Naive B cell (primary cell): ENCODE measurements at places on chromosomes 5 and 9.

DNA sequence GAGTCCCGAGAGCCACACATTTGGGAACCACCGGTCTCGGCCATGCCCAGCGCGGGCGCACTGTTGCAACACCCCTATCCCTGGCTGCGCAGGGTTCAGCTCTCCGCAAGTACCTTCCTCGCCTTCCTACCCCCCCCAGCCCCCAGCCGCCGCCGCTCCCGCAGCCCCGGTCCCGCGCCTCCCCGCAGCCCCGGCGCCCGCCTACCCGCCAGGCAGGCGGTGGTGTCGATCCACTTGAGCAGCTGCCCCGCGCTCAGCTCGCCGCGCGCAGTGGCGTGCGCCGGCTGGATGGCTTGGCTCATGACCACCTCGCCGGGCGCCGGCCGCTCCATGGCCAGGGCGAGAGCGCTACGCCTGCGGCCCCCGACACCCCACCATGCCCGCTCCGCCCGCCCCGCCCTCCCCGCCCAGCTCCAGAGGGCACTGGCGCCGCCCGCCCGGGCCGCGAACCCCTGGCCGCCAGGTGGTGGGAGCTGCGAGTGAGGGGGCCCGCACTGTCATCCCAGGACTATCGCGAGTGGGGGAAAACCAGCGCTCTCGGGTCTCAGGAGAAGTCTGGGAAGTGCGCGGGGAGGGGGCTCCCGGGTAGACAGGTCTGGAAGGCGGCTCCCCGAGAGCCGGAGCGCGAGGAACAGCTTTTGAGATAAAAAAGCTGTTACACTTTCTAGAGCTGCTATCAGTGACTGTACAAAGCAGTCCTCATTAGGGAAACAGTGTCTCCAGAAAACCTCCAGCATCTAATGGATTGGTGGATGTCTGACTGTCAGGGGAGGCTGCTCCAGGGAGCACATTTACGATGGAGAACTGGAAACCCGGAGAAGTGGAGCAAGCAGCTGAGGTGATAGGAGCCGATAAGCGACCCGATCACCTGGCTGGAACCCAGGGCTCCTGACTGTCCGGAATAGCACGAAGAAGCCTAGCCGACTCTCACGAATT lies at the start of gene ACOT12:
Gene ACOT12, minus strand, starts transcription at position 352 of the 936 bp plus-strand sequence. Its CDS starts 20 bp downstream, at position 332.
- DNase-seq: no peak

DNA sequence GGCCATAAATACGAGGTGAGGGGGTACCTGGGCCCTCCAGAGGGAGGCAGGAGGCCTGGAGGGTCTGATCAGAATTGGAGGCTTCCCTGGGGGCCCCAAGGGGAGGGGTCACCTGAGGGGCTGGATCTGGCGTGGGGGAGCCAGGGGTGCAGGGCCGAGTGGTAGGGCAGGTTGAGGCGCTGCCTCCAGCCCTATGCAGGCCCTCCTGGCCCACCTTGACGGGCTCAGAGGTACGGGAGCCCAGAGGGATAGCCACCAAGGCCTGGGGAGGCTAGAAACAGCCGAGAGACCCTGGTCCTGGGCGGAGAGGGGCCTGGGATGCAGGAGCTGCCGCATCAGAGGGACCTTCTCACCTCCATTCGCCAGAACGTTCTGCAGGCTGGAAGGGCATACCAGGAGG lies 24.3 kb downstream of the LHX3 start:
- no peak for DNase-seq

DNA sequence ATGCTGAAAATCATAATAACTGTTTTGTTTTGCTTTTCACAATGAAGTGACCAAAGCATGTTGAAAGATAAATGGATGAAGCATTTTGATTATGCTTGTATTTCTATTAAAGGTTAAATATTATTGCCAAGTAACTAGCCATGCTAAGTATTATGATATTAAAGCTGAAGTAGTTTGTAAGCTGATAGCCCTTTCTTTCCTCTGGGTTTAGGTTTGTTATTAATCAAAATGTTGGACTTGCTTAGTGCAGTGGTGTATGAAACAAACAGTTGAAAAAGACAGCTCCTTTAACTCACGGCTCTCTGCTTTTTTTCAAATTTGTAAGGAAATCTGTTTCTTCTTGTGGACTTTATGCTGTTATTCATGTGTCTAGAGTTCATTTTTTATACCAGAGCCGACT lies 246.0 kb downstream of the CWC27 start:
- DNase-seq: no peak

DNA sequence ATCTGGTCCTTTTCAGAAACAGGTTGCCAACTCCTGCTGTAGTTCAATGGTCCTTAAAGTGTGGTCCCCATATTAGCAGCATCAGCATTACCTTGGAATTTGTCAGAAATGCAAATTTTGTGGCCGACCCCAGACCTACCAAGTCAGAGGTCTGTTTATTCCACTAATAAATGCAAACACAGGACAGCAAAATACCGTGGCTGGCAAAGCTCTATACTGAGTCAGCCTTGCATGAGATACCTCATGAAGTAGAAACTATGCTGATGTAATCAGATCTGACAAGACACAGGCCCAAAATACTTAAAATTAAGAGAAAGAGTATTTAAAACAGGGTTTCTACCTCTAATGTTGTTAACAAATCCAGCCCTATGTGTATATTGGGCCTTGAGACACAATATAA lies 3.0 kb downstream of the GOLM1 start:
- DNase-seq: no peak

- DNase-seq: no peak
Measured at GRCh38 chr5:67267512-67268216, 71.1 kb upstream of the CD180 start.

GRCh38 chr5:61617039-61617438 lies 285.0 kb downstream of the ZSWIM6 start:
- DNase-seq: no peak

- no peak for DNase-seq
Measured at GRCh38 chr5:68436686-68437520, 221.3 kb downstream of the PIK3R1 start.

DNA sequence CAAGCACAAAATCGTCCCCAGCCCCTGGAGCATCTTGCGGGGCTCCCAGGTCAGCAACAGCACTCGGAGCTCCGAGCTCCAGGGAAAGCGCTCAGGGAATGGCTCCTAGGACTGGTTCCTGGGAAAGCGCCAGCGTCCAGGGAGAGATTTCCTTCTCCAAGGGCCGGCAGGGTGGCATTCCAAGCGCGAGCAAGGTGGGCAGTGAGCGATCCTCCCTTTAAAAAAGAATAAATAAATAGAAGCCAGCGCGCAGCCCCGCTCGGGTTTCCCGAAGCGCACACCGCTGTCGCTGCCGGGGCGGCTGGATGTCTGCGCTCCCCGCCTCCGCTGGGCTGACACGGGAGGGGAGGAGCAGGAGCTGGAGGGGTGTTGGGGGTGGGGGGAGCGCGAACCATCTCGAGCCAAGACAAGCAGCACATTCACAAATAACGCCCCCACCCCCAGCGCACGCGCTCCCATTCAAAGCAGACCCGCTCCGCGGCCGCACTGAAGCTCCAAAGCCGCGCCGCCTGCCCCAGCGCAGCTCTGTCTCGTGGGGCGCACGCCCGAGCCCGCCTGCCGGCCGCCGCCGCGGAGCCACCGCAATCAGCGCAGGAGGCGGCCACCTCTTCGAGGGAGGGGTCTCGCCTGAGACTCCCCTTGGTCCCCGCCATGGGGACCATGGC lies 327.4 kb downstream of the SH3GL2 start:
- DNase-seq: no peak

- no peak for DNase-seq
Measured at GRCh38 chr5:136232316-136232715, 39.4 kb upstream of the SMIM32 start.

- DNase-seq: no peak
Measured at GRCh38 chr5:94094793-94095441, 353.5 kb upstream of the POU5F2 start.

DNA sequence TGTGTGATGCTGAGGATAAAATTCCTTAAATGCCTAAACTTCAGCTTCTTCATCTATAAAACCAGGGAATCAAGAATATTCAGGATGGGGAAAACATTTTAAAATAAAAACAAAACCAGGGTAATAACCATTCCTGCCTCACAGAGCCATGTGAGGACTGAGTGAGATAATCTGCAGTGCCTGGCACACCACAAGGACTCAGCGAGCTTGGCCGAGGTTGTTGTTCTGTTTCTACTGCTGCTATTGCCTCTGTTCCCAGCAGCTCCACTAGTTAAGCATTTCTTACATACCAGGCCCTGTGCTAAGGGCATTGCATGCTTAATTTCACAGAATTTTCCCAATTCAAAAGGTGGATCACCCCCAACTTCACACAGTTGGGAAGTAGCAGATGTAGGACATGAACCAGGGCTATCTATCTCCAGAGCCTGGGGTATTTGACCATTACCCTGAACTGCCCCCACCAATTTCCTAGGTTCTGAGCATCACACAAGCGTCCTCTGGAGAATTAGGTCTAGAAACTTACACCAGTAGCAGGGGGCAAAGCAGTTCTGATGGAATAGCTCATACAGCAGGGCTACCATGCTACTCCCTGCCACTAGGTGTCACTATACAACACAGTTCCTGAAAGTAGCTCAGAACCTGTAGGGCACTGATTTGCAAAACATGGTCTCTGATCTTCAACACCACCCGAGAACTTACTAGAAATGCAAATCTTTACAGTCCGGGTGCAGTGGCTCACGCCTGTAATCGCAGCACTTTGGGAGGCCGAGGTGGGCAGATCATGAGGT lies 74.3 kb downstream of the LRSAM1 start:
- DNase-seq: peak; percentile 9

DNA sequence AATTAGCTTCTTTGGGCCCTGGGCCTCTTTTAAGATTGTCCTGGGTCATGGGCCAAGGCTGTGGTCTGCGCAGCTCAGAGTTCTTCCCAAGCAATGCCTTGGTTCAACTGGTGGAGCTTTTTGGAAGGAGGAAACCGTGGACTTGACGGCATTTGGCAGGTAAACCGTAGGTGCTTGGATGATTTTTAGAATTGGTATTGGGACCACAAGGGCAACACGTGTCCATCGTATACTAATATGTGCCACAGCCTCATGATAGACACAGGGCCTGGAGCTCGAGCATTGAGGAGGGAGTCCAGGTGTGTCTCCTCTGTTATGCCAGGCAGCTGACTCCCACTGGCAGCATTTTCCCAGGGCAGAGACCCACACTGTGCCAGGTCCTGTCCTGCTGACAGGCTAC lies 120.9 kb upstream of the PITX1 start:
- no peak for DNase-seq

DNA sequence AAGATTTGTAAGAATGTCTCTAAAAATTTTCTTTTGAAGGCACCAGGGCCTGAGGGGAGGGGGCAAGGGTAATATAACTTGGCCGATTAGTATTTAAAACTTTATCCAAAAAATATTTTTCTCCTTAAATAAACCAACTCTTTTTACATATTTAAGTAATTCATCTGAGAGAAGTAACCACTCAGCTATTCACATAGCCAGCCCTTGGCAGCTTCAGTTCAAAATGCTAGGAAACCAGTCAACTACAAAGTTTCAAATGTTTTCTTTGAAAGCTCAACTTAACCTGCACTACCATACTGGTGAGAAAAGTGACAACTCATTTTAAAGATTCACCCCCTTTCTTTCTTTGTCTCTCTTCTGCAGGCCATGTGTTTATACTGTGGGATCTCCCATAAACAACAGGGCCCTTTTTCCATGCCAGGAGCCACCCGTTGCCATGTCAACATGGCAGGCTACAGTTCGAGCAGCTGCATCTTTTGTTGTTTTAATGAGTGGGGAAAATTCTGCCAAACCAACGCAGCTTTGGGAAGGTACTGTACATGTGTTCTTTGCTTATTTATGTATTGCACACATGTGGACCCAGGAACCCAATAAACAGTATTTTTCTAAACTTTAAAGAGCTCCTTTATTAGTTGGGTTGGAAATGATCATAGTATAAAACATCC lies 46.3 kb downstream of the AOPEP start:
- DNase-seq: no peak
